ENCODE measurements at places on chromosomes 1 and 21. TPM values are rescaled to one million over a fixed set of nuclear protein-coding genes. Genes with fewer than 3 reads are reported as not detected.

Gene LRRC47
- 61.5 TPM for polyA plus RNA-seq

Gene HOOK1
- polyA plus RNA-seq: 98.5 TPM

Gene RCSD1
- 14.1 TPM for polyA plus RNA-seq

Gene LIPI
- 0.27 TPM for polyA plus RNA-seq

Gene RASAL2
- 18.1 TPM for polyA plus RNA-seq

Gene NEXN
- polyA plus RNA-seq: 8.0 TPM

All from renal pelvis (tissue), 12 donors.